CD14-positive monocyte (primary cell): ENCODE measurements at places on chromosomes 1 and 21.

- H3K4me1 ChIP-seq = peaks cover 32% of the 10 kb centered on the region
- DNase-seq = peak; percentile 72
- peak overlapping the region; percentile 42 for H3K4me3 ChIP-seq
- no peaks in the 10 kb centered on the region for H3K27me3 ChIP-seq
- H3K36me3 ChIP-seq = peaks cover 16% of the 10 kb centered on the region
- peak overlapping the region; percentile 58 for H3K27ac ChIP-seq
Observed at GRCh38 chr21:45541221-45542039, 810 bp downstream of the SLC19A1 start.

DNA sequence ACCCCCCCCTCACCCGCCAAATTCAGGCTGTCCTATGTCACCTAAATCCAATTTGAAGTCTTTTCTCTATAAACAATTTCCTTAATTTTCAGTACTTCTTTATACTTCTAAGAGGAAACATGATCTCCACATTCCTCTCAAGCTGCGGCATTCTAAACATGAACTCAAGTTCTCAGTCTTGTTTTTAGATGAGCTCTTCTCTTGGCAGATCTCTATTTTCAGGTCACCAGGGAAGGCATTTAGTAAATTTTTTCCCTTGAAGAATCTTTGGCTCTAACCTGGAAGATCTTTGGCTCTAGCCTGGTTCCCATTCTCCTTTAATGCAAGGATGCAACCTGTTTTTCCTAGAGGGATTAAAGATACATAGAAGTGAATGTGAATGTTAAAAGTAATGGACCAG lies 193.4 kb downstream of the ATG4C start:
- no peaks in the 10 kb centered on the region for H3K36me3 ChIP-seq
- H3K4me1 ChIP-seq = no peaks in the 10 kb centered on the region
- H3K27me3 ChIP-seq = peaks cover 3% of the 10 kb centered on the region
- H3K4me3 ChIP-seq = no peak overlapping the region
- no peak for DNase-seq
- no peak overlapping the region for H3K27ac ChIP-seq

DNA sequence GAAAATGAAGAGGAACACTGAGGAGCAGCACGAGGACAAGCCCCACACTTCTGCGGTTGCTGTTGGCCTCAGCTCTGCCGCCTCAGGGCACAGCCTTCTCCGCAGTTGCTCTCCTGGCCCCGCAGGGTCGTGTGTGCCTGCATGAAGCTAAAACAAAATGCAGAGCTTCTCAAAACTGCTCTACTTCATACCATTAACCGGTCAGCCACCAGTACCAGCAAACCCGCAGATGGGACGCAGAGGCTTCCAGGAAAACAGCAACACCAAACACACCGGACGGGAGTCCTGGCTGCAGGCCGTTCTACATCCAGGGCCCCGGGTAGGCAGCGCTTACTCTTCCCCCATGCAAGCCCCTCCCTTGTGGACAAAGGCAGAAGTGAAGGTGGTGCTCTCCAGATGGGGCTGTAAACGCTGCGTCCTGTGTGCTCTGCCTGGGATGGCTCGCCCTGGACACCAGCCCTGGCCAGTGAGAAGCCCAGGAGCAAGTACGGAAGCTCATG lies 7.1 kb upstream of the C1orf159 start:
- peaks cover 11% of the 10 kb centered on the region for H3K27me3 ChIP-seq
- H3K36me3 ChIP-seq = no peaks in the 10 kb centered on the region
- no peak for DNase-seq
- H3K27ac ChIP-seq = no peak overlapping the region
- H3K4me1 ChIP-seq = peaks cover 7% of the 10 kb centered on the region

DNA sequence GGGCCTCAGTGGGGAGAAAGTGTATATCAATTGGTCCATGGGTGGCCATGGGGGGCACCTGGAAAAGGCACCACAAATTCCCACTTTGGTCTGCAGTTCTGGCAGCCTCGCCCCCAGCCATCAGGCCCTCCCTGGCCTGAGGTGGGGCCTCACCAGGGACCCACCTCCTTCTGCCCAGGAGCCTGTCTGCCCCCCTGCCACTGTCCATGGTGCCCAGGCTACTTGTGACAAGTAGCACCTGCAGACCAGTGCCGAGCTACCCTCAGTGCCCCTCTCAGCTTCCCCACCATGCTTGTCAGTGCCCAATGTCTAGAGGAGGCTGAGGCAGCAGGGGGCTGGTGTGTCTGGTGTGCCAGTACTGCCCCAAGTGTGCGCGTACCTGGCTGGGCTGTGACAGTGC lies 87.1 kb upstream of the PAXBP1 start:
- no peak for DNase-seq
- no peak overlapping the region for H3K4me3 ChIP-seq
- H3K27ac ChIP-seq = no peak overlapping the region
- no peaks in the 10 kb centered on the region for H3K36me3 ChIP-seq
- no peaks in the 10 kb centered on the region for H3K4me1 ChIP-seq

- H3K36me3 ChIP-seq = no peaks in the 10 kb centered on the region
- H3K4me3 ChIP-seq = peak overlapping the region; percentile 90
- DNase-seq = no peak
Observed at GRCh38 chr1:44354268-44354839, 703 bp downstream of the ERI3 start.

DNA sequence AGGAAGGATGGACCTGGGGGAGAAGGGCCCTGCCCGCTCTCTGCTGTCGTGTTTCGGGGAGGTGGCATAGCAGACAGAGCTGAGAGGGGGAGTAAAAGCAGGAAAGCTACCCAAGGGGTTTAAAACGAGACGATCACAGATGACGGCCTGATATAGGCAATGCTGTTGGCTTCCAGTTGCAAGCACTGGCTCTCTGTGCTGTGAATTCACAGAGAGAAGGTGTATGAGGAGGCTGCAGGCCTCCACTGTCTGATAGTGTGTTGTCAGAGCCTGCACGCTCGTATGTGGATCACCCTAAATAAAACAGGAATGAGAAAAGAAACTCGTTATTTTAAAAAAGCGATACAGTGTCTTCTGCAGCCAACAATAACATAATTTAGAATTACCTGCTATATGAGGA lies 57.4 kb downstream of the LGR6 start:
- no peaks in the 10 kb centered on the region for H3K4me1 ChIP-seq
- H3K36me3 ChIP-seq = no peaks in the 10 kb centered on the region
- no peak overlapping the region for H3K4me3 ChIP-seq
- DNase-seq = no peak
- H3K27me3 ChIP-seq = no peaks in the 10 kb centered on the region
- no peak overlapping the region for H3K27ac ChIP-seq

DNA sequence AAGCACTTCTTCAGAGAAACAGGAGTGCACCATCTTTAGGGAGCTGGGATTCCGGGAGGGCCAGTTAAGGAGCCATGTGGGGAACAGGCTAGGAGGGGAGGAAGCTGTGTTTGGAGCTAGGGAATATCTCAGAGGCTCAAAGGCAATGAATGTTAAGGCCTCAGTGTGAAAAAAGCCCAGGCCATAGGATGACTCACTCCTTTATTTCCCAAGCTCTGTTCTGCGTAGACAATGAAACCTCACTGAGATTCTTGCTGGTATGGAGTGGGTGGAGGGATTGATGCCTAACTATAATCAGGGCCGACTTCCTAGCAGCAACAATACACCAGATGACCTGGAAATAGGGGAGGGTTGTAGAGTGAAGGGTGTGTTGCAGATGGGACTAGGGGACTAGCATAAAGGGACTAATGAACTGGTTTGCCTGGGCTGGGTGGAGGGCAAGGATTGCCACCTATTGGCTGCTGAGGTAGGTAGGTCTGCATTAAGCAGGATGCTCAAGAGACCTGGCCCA lies 2.1 kb downstream of the GNAT2 start:
- peak; percentile 89 for DNase-seq
- peaks cover 71% of the 10 kb centered on the region for H3K4me1 ChIP-seq
- H3K4me3 ChIP-seq = no peak overlapping the region
- H3K27ac ChIP-seq = peak overlapping the region; percentile 90
- H3K36me3 ChIP-seq = no peaks in the 10 kb centered on the region

DNA sequence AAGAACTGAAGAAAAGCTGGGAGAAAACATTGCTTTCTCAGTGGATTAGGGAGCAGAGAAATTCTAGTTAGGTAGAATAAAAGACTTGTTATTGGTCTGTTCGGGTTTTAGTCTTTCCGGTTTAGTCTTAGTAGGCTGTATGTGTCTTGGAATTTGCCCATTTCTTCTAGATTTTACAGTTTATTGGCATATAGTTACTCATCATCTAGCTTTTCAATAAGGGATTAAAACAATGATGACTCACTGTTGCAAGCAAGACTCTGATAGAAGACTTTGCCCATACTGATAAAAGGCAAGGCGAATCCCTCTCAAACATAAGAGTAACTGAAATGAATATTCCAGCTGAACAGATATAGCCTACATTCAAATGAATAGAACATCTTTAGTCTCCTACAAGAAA lies 62.3 kb downstream of the GPR137B start:
- H3K27ac ChIP-seq = no peak overlapping the region
- no peak overlapping the region for H3K4me3 ChIP-seq
- H3K36me3 ChIP-seq = peaks cover 90% of the 10 kb centered on the region
- H3K27me3 ChIP-seq = no peaks in the 10 kb centered on the region

- H3K4me1 ChIP-seq = no peaks in the 10 kb centered on the region
- H3K27me3 ChIP-seq = no peaks in the 10 kb centered on the region
- H3K4me3 ChIP-seq = no peak overlapping the region
- no peak for DNase-seq
Observed at GRCh38 chr21:38343691-38344090, 86.9 kb downstream of the KCNJ15 start.

DNA sequence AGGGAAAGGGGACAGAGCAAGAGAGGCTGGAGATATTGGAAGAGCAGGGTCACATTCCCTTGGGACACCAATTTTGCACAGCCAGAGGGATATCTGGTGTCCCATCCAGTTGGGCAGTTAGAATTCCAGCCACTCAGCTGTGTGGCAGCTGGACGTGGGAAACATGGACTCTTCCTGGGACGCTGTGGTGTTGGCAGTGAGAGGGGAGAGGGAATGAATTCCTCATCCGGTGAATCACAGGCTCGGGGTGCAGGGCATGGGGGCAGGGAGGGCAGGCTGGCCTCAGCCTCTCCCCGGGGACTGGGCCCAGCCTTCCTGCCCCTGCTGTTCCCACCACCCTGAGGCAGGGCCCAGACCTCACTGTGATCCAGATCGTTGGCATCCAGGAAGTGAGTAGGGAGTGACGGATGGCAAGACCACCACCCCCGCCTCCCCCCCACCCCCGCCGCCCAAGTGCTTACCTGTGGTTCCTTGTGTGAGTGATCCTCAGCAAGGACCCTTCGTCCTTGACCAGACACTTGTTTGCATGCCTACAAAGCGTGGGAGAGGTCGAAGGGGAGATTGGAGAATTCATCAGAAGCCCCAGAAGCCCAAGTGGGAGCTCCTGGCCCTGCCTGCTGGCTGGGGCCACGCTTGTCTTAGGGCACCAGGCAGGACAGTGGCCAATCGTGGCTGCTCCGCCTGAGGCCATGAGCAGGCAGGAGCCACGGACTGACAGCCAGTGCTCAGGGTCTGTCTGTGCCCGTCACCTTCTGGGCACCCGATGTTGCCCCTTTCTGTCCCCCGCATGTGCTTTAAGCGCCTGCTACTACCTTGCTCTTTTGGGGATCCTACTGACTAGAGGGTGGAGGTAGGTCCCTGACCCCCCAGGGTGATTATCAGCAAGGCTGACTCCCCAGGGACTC lies 8.7 kb downstream of the WNT3A start:
- DNase-seq = no peak
- no peaks in the 10 kb centered on the region for H3K27me3 ChIP-seq
- H3K4me3 ChIP-seq = no peak overlapping the region
- H3K36me3 ChIP-seq = no peaks in the 10 kb centered on the region
- no peak overlapping the region for H3K27ac ChIP-seq

DNA sequence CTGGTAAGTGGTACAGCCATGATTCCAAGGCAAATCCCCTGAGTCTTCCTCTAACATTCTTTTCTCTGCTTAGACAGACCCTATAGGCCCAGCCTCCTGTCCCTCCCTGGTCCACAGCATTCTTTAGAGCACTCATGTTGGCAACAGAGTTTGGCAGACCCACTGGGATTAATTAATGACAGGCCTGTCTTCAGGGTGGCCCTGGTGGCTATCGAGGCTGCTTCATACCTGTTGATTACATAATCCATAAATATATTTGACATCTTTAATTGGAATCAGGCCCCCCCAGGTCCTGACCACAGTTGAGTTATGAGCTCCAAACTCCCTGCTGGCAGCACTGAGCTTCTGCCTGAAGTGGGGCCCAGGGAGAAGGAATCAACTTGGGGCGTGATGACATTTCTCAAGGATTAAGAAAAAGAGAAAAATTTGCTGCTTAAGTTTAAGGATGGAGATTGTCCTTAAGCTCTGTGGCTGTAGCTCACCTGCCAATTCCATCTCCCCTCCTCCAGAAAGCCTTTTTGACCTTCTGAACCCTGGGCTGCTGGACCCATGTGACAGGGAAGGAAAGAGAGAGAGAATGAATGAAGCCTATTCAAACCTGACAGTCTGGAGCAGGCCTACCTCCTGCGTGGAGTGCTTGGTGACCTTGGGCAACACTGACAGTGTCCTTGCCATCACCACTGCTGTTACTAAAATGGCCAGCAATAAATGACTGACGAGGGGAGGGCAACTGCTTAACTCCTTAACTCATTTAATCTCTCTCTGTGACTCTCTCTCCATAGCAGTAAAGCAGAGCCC lies 156.6 kb downstream of the TRABD2B start:
- H3K27ac ChIP-seq = no peak overlapping the region
- no peaks in the 10 kb centered on the region for H3K36me3 ChIP-seq
- DNase-seq = no peak
- no peaks in the 10 kb centered on the region for H3K4me1 ChIP-seq
- H3K4me3 ChIP-seq = no peak overlapping the region

GRCh38 chr1:203769505-203770343 lies 4.7 kb downstream of the LAX1 start:
- peak overlapping the region; percentile 22 for H3K27ac ChIP-seq
- DNase-seq = peak; percentile 98
- H3K36me3 ChIP-seq = no peaks in the 10 kb centered on the region
- peaks cover 15% of the 10 kb centered on the region for H3K4me1 ChIP-seq
- no peaks in the 10 kb centered on the region for H3K27me3 ChIP-seq

DNA sequence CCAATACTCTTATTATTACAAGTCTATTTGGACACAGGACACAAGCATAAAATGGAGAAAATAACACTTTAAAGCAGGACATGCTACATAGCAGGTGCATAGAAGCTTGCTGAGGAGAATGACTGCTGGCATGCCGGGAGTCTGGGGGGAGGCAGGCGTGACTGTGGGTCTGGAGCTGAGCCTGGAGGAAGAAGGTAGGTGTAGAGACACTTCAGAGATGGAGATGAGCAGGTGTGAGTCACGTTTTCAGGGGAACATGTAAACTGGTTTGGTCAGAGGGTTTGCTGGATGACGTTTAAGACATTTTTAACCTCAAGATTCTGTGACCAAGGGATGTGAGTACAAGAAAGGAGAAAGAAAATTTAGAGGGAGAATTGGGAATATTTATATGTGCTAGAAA lies 24.5 kb downstream of the OSCP1 start:
- H3K27me3 ChIP-seq = no peaks in the 10 kb centered on the region
- H3K4me1 ChIP-seq = no peaks in the 10 kb centered on the region
- DNase-seq = no peak
- no peaks in the 10 kb centered on the region for H3K36me3 ChIP-seq

DNA sequence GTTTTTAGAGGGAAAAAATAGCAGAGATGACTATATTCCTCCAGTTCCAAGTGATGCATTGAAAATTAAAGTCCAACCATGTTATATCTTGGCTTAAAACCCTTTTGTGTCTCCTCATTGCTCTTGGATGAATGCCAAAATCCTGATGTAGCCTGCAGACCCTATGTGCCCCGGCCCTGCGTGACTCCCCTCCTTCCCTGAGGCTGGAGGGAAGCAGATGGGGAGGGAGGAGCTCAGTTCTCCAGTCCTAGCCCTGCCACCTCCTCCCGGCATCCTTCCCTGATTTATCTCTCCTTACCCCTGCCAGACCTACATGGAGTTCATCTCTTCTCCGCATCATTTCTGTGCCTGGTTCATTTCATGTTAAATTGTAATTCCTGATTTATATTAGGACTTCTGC lies 397.4 kb downstream of the PTPRU start:
- no peak overlapping the region for H3K4me3 ChIP-seq
- H3K27ac ChIP-seq = no peak overlapping the region
- no peaks in the 10 kb centered on the region for H3K4me1 ChIP-seq
- no peaks in the 10 kb centered on the region for H3K27me3 ChIP-seq
- no peaks in the 10 kb centered on the region for H3K36me3 ChIP-seq
